ENCODE measurements at places on chromosomes 3 and 15.

DNA sequence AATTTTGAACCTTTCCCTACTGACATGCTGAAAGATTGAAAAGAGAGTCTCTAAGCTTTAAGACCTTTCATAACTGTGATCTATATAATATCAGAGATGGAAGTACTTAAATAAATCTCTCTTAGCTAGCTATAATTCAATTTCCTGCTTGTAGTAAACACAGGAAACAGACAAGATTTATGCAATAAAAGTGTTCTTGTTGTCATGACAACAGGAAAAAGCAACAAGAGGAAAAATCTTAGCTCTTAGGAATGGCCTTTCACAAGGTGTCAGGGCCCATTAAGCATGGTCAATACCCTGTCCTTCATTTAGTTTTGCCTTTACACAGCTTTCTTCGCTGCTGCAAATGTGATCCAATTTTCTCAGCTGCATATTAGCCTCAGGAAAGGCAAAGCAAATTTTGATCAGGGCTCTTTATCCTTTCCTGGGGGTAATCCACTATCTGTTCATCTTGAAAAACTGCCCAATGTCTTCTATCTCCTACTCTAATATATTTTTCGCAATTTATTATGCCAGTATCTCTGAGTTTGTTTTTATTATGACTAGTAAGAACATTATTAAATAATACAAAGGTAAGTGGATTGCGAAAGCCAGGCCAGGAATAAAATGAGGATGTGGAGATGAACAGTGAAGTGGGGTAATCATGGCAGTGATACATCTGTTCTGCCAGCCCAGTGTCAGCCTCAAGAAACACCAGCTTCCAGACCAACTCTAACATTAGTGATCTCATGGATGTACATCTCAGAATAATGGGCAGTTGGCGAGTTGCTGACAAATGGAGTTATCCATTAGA, 28.7 kb downstream of the SIDT1 start:
- DNase-seq = no peak

DNA sequence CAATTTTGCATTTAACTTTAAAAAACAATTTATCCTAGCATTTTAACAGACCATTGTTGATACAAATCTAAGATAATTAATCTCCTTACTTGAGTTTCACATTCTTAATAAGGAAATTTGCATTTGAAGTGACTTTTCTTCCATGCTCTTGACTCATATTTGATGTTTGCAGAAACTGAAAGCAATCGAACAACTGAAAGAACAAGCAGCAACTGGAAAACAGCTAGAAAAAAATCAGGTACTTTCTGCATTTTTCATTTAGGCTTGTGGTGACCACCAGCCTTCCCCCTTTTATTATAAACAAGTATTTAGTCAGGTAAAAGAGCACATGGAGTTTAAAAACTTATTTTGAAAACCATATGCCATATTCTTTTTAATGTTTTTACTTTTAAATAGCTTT, 20.1 kb upstream of the SELENOT start:
- no peak for DNase-seq

GRCh38 chr15:90039996-90040395, 38.9 kb downstream of the ZNF710 start:
- DNase-seq = no peak

DNA sequence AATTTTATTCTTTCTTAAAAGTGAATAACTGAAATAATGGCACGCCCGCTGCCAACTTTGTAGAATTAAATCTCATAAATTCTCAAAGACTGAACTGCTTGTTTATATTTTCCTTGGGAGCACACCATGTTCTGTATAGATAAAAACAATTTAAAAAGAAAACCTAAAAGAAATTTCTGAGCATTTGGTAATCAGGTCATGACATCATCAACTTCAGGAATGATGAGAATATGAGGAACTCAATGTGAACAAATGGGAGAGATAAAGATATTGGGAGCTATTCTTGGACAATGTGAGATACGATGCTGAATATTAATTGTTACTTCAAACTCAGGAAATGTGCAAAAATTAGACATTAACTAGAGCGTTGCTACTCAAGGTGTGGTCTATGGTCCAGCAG, 10.0 kb upstream of the VGLL3 start:
- no peak for DNase-seq

GRCh38 chr3:184808021-184808420, 3.9 kb upstream of the VPS8 start:
- DNase-seq = no peak

GRCh38 chr3:49602877-49603411, 48.7 kb downstream of the BSN start:
- no peak for DNase-seq

- no peak for DNase-seq
Measured at GRCh38 chr3:161414907-161415306, 43.6 kb upstream of the SPTSSB start.

- no peak for DNase-seq
Measured at GRCh38 chr3:137820366-137820765, 56.3 kb downstream of the SOX14 start.

DNA sequence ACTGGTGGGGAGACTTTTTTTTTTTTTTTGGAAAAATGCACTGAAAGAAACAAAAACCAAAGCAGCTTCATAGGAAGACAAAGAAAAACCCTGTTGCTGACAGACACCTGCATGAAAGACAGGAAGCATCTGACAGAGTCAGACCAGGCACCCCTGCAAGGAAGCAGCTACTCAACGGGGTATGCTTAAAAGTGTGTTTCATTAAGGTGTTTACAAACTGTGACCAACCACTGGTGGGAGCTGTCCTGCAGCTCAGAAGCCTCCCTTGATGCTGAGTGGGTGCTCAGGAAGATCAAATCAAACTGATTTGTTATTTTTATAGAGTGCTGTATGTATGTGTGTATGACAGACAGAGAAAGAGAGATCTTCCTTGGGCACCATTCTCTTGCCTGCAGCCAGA, 34.7 kb upstream of the AGBL1 start:
- DNase-seq = no peak

GRCh38 chr3:65173841-65174240, 486.0 kb upstream of the ADAMTS9 start:
- DNase-seq = no peak

Measured in fibroblast of skin of left biceps (primary cell).